ENCODE measurements at places on chromosomes 5 and 9. TPM values are rescaled to one million over a fixed set of nuclear protein-coding genes. Genes with fewer than 3 reads are reported as not detected.
A peak's percentile ranks its signal among the peaks of the same experiment; 100 is the strongest.

Gene SHOC1
- not detected for total RNA-seq

Gene SOX30
- total RNA-seq, result not detected

Gene IFNA5
- not detected for total RNA-seq

Gene ZNF300
- total RNA-seq, result 3.7 TPM

Gene TMC1
- 9.0 TPM for total RNA-seq

Gene OR1J2
- not detected for total RNA-seq

Gene NPDC1
- total RNA-seq, result 137 TPM

Gene ZNF462
- 3.2 TPM for total RNA-seq

Gene C9orf153
- total RNA-seq, result 0.52 TPM

Gene PCDH1
- total RNA-seq, result 101 TPM

GRCh38 chr9:72394066-72394465 is 29.1 kb upstream of the ZFAND5 start:
- H3K27me3 ChIP-seq, result no peaks in the 10 kb centered on the region
- DNase-seq, result no peak
- peaks cover 19% of the 10 kb centered on the region for H3K4me1 ChIP-seq
- no peaks in the 10 kb centered on the region for H3K36me3 ChIP-seq

DNA sequence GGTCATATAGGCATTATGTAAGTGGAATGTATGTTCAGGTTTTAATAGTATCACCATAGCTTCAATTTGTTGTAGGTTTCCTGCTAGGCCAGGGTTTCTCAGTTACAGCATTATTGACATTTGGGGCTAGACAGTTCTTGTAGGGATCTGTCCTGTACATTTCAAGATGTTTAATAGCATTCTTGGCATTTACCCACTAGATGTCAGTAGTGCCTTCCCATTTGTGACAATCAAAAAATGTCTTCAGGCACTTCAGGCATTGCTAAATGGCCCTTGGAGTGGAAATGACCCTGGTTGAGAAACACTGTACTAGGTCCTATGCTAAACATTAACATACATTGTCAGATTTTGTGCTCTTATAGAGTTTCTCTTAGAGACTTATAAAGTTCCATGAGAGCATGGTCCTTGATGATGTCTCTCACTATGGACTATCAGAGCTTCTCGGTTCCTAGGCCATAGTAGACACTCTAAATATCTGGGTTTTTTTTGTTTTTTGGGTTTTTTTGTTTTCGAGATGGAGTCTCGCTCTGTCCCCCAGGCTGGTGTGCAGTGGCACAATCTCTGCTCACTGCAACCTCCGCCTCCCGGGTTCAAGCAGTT is 1.4 kb downstream of the KIF20A start:
- no peak overlapping the region for H3K27ac ChIP-seq
- H3K36me3 ChIP-seq, result peaks cover 15% of the 10 kb centered on the region
- peak; percentile 76 for DNase-seq
- H3K27me3 ChIP-seq, result no peaks in the 10 kb centered on the region

- no peak overlapping the region for H3K4me3 ChIP-seq
- H3K27ac ChIP-seq, result no peak overlapping the region
- H3K36me3 ChIP-seq, result no peaks in the 10 kb centered on the region
- no peaks in the 10 kb centered on the region for H3K27me3 ChIP-seq
- DNase-seq, result no peak
- no peaks in the 10 kb centered on the region for H3K4me1 ChIP-seq
Measured at GRCh38 chr5:163917747-163918146, 412.3 kb downstream of the MAT2B start.

GRCh38 chr5:75037106-75037505 is 15.3 kb downstream of the GCNT4 start:
- no peaks in the 10 kb centered on the region for H3K27me3 ChIP-seq
- peak; percentile 85 for DNase-seq
- H3K4me1 ChIP-seq, result peaks cover 48% of the 10 kb centered on the region
- H3K27ac ChIP-seq, result peak overlapping the region; percentile 88

- H3K4me1 ChIP-seq, result peaks cover 53% of the 10 kb centered on the region
- peak; percentile 78 for DNase-seq
- H3K27me3 ChIP-seq, result no peaks in the 10 kb centered on the region
- H3K36me3 ChIP-seq, result no peaks in the 10 kb centered on the region
Measured at GRCh38 chr5:143241892-143242291, 161.6 kb downstream of the NR3C1 start.

- peaks cover 21% of the 10 kb centered on the region for H3K36me3 ChIP-seq
- no peaks in the 10 kb centered on the region for H3K27me3 ChIP-seq
- no peak overlapping the region for H3K4me3 ChIP-seq
- H3K27ac ChIP-seq, result no peak overlapping the region
Measured at GRCh38 chr9:71741926-71742648, 26.2 kb downstream of the CEMIP2 start.

GRCh38 chr9:90807006-90807405 is 5.4 kb downstream of the SYK start:
- no peak for DNase-seq
- H3K27ac ChIP-seq, result no peak overlapping the region
- H3K36me3 ChIP-seq, result no peaks in the 10 kb centered on the region

GRCh38 chr5:92836855-92837755 is 743.9 kb downstream of the NR2F1-AS1 start:
- no peak overlapping the region for H3K4me3 ChIP-seq
- no peak for DNase-seq
- no peaks in the 10 kb centered on the region for H3K27me3 ChIP-seq
- no peaks in the 10 kb centered on the region for H3K4me1 ChIP-seq
- no peaks in the 10 kb centered on the region for H3K36me3 ChIP-seq
- H3K27ac ChIP-seq, result no peak overlapping the region

- H3K4me3 ChIP-seq, result no peak overlapping the region
- DNase-seq, result peak; percentile 82
- no peaks in the 10 kb centered on the region for H3K36me3 ChIP-seq
- peaks cover 51% of the 10 kb centered on the region for H3K4me1 ChIP-seq
Measured at GRCh38 chr9:104993291-104993963, 65.5 kb upstream of the ABCA1 start.

- no peaks in the 10 kb centered on the region for H3K36me3 ChIP-seq
- H3K27ac ChIP-seq, result peak overlapping the region; percentile 27
- no peaks in the 10 kb centered on the region for H3K27me3 ChIP-seq
- 0 out of 2 replicates have a peak, but pooled peaks cover 3% of the 10 kb centered on the region for H3K4me1 ChIP-seq
- DNase-seq, result no peak
Measured at GRCh38 chr9:33041432-33042188, 16.5 kb downstream of the DNAJA1 start.

DNA sequence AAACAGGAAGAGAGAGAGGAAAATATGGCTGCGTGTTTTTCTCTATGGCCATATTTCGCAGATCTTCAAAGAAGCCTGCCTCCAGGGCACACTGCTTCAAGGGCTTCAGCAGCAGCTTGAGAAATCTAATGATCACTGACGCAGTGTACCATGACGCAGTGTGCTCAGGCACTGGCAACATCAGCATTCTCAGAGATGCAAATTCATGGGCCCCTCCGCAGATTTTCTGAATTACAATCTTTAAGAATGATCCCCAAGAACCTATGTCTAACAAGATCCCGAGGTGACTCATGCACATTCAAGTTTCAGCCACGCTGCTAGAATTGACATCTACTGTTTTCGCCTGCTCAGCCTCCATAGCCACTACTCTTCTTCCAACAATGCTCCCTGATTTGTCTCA is 143.9 kb upstream of the ZNF366 start:
- no peaks in the 10 kb centered on the region for H3K36me3 ChIP-seq
- H3K27ac ChIP-seq, result no peak overlapping the region
- peaks cover 13% of the 10 kb centered on the region for H3K4me1 ChIP-seq
- H3K27me3 ChIP-seq, result no peaks in the 10 kb centered on the region
- H3K4me3 ChIP-seq, result no peak overlapping the region

- H3K4me3 ChIP-seq, result no peak overlapping the region
- peaks cover 90% of the 10 kb centered on the region for H3K27me3 ChIP-seq
- H3K4me1 ChIP-seq, result no peaks in the 10 kb centered on the region
- no peak for DNase-seq
Measured at GRCh38 chr9:93814077-93814956, 140.8 kb downstream of the BARX1 start.

DNA sequence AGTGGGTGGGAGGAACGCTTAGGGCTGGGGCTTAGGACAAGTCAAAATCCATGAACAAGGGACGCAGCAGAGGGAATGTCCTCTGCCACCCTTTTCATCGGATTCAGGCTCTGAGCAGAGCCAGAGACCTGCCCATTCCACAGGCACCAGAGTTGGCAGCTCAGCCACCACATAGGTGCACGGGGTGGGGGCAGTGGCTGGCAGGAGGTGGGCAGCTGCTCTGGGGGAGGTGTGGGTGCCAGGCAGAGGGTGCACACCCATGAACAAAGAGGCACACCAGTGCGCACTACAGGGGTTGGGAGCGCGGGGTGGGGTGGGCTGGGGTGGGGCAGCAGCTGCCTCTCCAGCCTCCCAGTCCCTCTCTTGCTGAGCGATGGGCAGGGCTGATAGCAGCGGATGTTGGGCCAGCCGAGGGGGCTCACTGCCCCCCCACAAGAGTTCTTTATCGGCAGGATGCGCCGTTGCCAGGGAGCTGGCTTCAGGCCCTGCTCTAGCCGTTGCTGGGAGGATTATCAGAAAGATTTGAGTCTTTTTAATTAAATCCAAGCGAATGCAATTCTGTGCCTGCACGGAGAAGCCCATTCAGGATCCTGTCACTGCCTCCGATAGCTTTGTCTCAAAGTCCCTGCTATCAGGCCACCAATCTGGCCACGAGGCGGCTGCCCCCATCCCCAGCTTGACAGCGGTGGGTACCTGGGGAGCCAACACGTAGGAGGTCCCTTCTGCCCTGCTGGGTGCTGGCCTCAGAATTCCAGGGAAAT is 64.3 kb upstream of the LMX1B start:
- DNase-seq, result no peak
- peaks cover 6% of the 10 kb centered on the region for H3K27me3 ChIP-seq
- no peak overlapping the region for H3K27ac ChIP-seq
- no peak overlapping the region for H3K4me3 ChIP-seq
- no peaks in the 10 kb centered on the region for H3K36me3 ChIP-seq

DNA sequence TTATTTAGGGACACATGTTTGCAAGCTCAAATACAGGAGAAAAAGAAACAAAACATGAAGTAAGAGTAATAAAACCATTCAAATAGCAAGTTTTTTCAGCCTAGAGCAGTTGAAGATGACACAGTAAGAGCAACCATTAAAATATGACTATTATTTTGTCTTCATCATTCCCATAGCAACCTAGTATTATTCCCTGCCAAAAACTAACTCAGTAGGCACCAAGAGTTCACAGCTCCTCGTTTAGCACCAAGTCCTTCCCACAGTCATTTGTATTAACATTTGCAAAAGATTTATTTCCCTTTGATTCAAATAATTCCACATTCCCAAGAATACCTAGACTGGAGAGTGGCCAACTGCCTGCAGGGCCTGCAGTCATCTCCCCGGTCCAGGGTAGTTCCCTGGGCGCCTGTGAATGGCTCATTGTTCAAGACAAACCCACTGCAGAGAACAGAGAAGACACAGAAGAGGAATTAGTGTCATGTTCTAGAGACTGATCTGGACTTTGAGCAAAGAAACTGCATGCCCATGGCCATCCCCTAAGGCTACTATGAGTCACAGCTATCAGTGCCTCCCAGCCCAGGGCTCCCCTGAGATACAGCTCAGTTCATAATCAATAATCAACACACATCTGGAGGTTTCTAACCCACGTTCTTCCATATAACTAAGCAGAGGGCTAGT is 139.1 kb upstream of the MAP3K1 start:
- no peak for DNase-seq
- H3K27ac ChIP-seq, result no peak overlapping the region
- H3K36me3 ChIP-seq, result no peaks in the 10 kb centered on the region
- H3K4me3 ChIP-seq, result no peak overlapping the region

DNA sequence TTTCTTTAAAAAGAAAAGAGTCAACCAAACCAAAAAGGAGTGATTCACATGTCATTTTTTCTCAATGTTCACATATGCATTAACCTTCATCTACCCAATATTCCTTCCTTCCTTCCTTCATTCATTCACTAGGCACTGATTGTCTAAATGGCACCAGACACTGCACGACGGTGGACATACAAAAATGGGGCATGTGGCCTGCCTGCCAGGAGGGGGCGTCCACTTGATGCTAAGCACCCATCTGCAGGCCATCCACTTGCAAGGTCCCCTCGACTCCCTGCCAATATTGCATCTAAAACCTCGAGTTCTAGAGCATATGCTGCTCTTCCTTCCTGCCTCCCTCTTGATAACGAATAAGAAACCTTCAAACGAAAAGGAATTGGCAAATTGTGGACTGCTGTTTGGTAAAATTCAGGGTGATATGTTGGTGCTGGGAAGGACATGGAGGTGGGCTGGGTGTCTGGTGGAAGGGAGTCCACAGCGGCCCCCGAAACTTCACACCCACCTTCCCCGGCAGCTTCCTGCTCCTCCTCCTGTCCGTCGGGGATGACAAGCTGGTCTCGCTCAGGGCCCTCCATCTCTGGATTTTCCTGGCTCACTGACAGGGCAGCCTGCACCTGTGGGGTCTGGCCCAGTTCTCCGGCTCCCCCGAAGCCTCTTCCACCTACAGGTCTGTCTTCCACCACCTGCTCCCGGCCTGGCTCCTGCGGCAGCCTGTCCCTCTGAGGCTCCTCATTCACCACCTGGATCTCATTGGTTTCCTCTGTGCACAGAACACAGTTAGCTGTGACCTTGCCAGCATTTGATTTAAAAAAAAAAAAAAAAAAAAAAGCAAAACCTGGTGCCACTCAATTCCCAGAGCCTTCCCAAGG is 64.3 kb downstream of the GOLM1 start:
- no peak overlapping the region for H3K27ac ChIP-seq
- H3K4me1 ChIP-seq, result no peaks in the 10 kb centered on the region
- peaks cover 23% of the 10 kb centered on the region for H3K36me3 ChIP-seq
- H3K27me3 ChIP-seq, result no peaks in the 10 kb centered on the region
- no peak overlapping the region for H3K4me3 ChIP-seq

DNA sequence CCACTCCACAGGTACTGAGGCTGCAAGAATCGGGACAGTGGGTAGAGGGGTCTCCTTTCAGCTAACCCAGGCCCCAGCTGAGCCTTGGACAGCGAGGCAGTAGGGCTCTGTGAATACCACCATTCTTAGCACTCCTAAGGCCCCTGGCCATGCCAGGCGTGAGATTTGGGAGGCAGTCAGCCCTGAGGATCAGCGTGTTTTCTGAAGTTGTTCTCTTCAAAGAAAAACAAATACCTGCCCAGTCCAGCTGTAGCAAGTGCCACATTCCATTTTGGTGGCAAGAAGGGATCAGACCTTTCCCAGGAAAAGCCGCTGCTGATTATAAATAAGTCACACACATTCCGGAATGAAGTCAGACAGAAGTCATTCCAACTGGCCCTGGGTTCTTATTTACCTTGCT is 47.8 kb downstream of the RALGPS1 start:
- peaks cover 30% of the 10 kb centered on the region for H3K4me1 ChIP-seq
- no peaks in the 10 kb centered on the region for H3K36me3 ChIP-seq
- H3K27ac ChIP-seq, result no peak overlapping the region

GRCh38 chr5:176697934-176698538 is 50.8 kb downstream of the TSPAN17 start:
- peaks cover 12% of the 10 kb centered on the region for H3K4me1 ChIP-seq
- H3K36me3 ChIP-seq, result no peaks in the 10 kb centered on the region
- H3K27me3 ChIP-seq, result no peaks in the 10 kb centered on the region
- no peak overlapping the region for H3K27ac ChIP-seq
- H3K4me3 ChIP-seq, result no peak overlapping the region
